ENCODE measurements at places on chromosomes 2 and 18. TPM values are rescaled to one million over a fixed set of nuclear protein-coding genes. Genes with fewer than 3 reads are reported as not detected.

Gene RFTN2
- 29.4 TPM for total RNA-seq

Gene PROKR1
- not detected for total RNA-seq

Gene KCNG2
- not detected for total RNA-seq

Gene CSRNP3
- 1.9 TPM for total RNA-seq

Gene COX5B
- total RNA-seq: 191 TPM

Gene RDH14
- total RNA-seq: 21.3 TPM

Gene COL6A3
- 143 TPM for total RNA-seq

Gene LGALSL
- 7.4 TPM for total RNA-seq

Gene NEUROD1
- not detected for total RNA-seq

Gene CDCA7
- 5.1 TPM for total RNA-seq

GRCh38 chr18:48831802-48832201 is 119.0 kb downstream of the SMAD7 start:
- peak; percentile 54 for DNase-seq

GRCh38 chr18:9513971-9514512 is 38.7 kb downstream of the RALBP1 start:
- no peak for DNase-seq

DNA sequence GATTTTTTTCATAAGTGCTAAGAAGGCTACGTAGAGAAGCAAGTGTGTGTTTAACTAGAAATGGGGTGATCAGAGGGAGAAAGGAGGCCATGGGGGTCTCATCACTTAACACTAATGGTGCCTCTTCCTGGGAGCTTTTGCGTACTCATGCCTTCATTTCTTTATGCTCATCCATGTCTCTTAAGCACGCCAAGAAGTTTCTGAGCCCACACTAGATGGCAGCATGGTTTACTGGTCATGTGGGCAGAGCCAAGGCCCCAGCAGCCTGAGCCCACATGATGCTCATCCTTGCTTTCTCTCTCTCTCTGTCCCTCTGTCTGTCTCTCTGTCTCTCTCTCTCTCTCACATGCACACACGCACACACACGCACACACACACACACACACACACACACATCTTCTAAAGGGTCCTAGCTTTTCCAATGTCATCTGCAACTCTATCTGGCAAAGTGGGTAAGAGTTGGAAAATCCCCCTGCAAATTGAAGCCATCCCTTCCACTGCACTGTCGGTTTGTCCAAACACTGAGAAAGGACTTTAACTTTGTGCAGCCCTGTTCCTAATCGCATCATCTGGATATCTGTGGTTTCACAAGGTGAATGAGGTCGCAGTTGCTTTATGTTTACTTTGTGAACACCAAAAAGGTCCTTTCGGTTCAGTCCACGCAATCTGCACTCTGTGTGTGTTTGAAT is 137.1 kb upstream of the CCDC68 start:
- DNase-seq: no peak

DNA sequence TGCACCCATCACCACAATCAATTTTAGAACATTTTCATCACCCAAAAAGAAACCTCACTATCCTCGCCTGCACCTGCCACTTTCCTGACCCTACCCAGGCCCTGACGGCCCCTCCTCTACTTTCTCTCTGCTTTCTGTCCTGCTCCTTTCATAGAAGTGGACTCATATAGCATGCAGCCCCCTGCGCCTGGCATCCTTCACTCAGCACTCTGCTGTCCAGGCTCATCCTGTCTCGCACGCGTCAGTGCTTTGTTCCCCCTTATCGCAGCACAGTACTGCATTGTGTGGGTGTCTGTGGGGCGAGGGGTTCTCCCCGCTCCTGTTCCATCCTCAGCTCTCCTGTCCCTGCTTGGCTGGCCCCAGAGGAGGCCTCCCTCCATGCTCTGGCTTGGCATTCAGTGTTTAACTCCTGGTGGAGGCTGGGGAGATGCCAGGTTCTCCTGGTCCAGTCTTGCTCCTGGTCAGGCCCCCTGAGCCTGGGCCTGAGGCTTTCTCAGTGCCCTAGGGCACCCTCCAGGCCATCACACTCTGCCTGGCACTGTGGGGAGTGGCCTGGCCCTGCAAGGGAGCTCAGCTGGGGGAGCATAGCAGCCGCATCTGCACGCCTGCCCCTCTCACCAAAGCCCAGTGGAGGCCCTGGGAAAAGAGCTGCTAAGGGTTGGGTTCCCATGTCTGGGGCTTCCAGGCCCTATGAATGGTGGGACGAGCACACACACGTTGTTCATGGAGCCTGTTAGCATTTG is 6.6 kb upstream of the TUBB6 start:
- no peak for DNase-seq

GRCh38 chr2:37654419-37654818 is 17.0 kb downstream of the CDC42EP3 start:
- no peak for DNase-seq

DNA sequence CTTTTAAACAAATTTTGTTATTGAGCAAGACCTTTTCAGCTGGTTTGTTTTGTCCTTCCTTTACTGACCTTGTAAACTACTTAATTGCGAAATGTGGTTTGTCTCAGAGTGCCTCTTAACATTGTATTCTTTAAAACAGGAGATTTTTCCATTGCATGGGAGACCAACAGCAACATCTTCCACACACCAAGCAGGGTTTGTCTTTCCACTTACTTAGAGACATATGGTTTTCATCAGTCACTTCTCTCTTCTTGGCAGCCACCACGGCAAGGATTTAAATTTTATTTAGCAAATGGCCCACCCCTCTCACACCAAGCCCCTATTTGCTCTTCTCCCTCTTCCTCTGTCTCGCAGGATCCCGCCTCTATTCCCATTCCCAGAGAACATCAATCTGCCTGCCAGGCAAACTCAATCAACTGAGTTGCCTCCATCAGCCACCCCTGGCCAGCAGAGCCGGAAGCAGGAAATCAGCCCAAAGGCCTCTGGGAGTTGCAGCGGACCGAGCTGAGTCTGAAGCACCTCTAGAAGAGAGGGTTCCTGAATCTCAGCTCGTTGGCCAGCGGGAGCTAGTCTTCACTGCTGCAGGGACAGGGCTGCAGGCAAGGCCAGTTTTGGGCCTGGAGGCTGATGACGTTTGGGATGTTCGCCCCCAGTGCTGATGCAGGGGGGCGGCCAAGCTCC is 11.3 kb upstream of the CIB4 start:
- no peak for DNase-seq

DNA sequence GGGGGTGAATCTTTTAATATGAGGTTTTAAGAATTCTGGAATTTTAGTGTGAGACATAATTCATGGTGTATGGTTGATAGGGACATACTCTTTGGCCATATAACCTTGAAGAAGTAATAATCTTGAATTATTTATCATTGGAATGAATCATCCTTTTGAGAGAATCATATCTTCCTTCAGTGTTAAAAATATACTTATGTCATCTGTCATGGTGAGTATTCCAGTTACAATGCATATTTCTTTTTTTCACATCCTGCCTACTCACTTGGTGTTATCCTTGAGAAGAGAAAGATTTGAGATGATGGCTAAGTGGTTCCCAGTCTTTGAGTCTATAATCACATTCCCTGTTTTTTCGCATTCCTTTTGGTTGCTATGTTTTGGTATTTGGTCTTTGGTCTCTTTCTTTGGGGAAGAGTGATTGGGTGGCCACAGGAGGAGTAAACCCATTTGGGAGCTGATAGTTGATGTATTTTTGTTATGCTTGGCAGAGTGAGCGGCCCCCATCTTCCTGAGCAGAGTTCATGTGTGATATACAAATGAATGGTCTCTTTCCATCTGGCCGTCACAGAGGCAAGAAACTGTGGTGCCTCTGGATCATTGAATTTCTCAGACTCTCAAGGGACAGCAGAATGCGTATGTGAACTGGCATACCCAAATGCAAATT is 21.6 kb downstream of the ASAP2 start:
- DNase-seq: peak; percentile 36

- DNase-seq: no peak
Measured at GRCh38 chr18:10936176-10937053, 213.0 kb downstream of the PIEZO2 start.

DNA sequence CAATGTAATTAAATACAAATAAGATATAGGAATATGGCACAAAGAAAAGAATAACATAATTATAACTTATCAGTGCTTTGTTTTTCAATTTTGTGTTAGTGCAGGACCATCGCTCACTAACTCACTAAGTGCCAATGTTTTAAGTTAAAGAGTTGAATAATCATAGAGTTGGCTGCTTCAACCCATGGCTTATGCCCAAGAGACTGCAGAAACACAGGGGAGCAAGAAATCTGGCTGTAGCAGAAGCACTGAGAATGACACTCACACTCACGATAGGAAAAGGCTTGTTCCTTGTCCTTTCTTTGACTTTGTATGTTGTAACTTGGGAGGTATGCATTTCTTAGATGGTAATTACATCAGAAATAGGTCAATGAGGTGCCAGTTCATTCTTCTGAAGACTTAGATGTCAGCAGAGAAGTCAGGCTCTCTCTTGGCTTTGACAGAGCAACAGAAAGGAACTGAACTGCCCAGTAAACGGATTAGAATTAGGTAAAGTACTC is 852.2 kb downstream of the LRRTM4 start:
- no peak for DNase-seq

GRCh38 chr2:14978845-14979244 is 346.3 kb downstream of the LRATD1 start:
- DNase-seq: no peak

DNA sequence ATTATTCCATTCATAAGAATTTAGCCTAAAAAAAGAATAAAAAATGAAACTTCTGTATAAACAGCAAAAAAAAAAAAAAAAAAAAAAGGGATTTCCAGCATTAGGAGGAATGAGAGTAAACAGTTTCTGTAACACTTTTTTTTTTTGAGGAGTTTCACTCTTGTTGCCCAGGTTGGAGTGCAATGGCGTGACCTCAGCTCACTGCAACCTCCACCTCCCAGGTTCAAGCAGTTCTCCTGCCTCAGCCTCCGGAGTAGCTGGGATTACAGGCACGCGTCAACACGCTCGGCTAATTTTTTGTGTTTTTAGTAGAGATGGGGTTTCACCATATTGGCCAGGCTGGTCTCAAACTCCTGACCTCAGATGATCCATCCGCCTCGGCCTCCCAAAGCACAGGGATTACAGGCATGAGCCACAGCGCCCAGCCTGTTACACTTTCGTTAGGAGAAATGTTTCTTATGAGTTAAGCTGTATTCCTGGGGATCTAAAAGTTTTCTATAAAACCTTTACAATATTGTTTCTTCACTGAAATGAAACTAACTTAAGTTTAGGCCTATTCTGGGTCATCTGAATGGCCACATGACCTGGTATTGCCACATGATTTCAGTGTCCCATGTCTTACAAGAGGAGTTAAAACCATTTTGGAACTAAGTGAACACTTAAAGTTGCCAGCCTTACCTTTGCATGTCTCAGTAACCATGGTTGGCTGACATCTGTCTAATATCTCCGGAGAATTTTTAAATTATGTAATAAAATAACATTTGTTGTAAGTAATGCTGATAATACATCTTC is 17.5 kb downstream of the SMAD2 start:
- no peak for DNase-seq

DNA sequence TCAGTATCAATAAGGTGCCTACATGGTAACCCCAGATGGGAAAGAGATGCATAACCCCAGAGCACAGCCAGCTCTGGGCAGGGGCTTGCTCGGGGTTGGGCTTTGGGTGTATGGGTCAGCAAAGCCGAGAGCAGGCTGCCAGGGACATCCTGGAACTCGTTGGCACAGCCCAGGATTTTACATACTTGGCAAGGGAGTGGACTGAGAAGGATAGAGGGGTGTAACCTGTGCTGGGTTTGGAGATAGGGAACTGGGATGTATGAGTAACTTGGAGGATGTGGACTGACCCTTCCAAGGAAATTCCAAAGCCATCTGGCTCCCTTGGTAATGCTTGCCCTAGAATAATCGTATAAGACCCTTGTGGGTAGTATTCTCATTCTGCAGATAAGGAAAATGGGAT is 44.2 kb downstream of the GPR39 start:
- DNase-seq: no peak

GRCh38 chr2:174085781-174086180 is 120.6 kb upstream of the SP3 start:
- DNase-seq: no peak

- DNase-seq: no peak
Measured at GRCh38 chr2:12089496-12089895, 343.1 kb downstream of the LPIN1 start.

DNA sequence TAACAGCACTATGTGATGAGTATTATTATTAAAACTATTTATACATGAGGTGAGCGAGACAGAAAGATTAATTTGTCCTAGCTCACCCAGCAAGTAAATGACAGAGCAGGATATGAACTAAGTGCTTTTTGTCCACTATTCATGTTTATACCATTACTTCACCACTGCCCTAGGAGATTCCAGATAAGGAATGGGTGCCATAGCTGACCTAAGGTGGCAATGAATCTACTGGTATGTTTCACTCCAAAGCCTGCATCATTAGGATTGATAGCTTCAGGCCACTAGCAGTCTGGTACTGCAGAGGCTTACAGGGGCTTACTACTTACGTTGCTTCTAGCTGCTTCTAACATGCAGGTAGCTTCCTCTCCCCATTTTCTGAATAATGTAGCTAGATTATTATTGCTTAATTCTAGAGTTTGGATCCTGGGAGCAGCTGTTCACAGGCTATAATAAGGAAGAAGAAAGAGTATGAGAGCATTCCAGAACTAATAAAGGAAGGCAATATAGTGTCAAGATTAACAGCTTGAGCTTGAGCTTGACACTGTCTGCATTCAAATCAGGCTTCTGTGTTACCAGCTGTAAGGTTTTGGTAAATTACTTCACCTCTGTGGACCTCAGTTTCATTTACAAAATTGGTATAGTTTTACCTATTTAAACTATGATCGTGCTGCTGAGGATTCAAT is 153.7 kb downstream of the GALNT3 start:
- DNase-seq: no peak

GRCh38 chr2:184113696-184114403 is 484.5 kb upstream of the ZNF804A start:
- no peak for DNase-seq

DNA sequence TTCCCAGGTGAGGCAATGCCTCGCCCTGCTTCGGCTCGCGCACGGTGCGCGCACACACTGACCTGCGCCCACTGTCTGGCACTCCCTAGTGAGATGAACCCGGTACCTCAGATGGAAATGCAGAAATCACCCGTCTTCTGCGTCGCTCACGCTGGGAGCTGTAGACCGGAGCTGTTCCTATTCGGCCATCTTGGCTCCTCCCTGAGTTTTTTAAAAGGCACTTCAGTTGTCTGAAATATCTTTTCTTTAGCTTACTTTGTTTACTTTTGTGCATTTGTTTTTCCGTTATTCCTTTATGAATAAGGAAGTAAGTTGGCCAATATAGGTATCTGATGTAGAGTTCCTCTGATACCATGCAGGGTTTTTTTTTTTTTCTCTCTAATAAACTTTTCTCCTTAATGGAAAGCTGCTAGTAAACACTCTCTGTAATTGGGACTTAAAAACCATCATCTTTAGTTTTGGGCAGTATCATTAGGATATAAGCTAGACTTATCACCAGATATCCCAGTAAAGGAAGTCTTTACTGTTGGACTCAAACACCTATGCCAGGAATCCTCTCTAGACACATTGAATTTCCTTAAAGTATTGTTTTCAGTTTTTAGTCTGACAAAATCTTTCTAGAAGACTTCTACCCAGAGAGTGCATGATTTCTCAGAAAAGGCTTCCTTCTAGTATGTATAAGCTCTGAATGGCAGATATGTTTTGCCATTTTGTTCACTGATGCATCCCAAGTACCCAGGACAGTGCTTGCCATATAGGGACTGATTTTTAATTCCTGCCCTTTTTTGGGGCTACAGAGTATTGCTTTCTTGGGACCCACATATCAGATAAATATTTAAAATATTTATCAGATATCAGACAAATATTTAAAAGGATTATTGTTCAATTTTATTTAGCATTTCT is 35.8 kb upstream of the DYSF start:
- no peak for DNase-seq

- DNase-seq: no peak
Measured at GRCh38 chr18:32060026-32060425, 31.6 kb upstream of the RNF138 start.

Measured in osteocyte (in vitro differentiated cells).